Endodermal cell (in vitro differentiated cells): ENCODE measurements at places on chromosomes 2 and 18.

GRCh38 chr2:70003093-70003830 lies 41.8 kb upstream of the ASPRV1 start:
- no peak for DNase-seq

- peak; percentile 58 for DNase-seq
Observed at GRCh38 chr18:68438983-68439382, 275.9 kb downstream of the TMX3 start.

- DNase-seq = no peak
Observed at GRCh38 chr2:134482131-134482723, 228.4 kb downstream of the MGAT5 start.

DNA sequence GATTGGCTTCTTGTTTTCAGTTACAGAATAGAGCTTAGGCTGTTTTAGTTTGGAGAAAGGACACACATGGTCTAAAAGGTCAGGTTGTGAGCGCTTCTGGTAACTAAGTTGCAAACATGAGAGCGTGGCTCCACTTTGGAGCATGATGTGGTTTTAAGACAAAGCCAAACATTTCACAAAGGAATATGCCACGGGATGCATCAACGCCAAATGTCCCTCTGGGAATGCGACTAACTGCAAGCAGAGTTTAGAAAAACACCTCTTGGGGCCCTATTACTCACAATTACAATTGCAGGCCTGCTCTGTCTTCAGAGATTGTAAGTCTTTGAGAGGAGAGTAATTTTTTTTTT lies 25.4 kb downstream of the MYO7B start:
- DNase-seq = no peak

GRCh38 chr18:23825496-23825895 lies 136.2 kb downstream of the LAMA3 start:
- DNase-seq = no peak

DNA sequence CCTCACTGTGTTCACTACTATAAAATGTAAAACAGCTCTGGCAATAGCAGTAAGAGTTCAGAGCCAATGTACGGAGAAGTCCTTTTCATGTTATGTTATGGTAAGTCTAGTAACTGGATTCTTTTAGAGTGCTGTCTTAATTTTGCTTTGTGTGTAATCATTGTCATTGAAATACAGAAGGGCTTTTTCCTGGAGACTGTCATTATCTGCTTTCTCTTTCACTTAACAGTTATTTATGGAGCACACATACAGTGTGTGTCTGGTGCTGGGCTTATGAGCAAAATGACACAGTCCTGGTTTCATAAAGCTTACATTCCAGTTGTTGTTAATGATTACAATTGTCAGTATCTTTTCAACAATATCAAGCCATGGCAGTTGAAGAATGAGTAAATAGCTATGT lies 95.5 kb downstream of the CCDC102B start:
- DNase-seq = no peak

GRCh38 chr18:72174972-72175649 lies 369.0 kb downstream of the CBLN2 start:
- DNase-seq = no peak

- no peak for DNase-seq
Observed at GRCh38 chr2:190649798-190650390, 1.0 kb downstream of the NAB1 start.

GRCh38 chr2:112032689-112033465 lies 22.2 kb upstream of the TMEM87B start:
- DNase-seq = no peak

DNA sequence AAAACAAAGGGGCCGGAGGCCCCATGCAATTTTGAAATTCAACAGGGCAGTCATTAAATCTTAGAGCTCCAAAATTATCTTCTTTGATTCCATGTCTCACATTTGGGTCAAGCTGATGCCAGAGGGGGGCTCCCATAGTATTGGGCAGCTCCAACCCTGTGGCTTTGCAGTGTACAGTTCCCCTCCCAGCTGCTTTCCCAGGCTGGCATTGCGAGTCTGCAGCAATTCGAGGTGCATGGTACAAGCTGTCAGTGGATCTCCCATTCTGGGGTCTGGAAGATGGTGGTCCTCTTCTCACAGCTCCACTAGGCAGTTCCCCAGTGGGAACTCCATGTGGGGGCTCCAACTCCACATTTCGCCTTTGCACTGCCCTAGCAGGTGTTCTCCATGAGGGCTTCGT lies 72.7 kb upstream of the ARHGAP15 start:
- DNase-seq = no peak
